ENCODE measurements at places on chromosomes 3 and 15. TPM values are rescaled to one million over a fixed set of nuclear protein-coding genes. Genes with fewer than 3 reads are reported as not detected.

DNA sequence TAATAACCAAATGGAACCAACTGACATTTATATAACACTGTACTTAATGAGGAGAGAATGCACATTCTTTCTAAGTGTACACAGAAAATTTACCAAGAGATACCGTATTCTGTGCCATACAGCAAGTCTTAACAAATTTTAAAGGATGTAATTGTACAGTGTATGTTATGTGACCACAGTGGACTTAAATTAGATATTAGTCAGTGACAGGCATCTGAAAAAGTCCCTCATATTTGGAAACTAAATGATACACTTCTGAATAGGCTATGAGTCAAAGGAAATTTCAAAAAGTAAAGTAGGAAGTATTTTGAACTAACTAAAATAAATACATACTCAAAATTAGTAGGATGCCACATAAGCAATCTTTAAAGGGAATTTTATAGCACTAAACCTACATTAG lies 59.6 kb upstream of the P3H2 start:
- no peak for DNase-seq

DNA sequence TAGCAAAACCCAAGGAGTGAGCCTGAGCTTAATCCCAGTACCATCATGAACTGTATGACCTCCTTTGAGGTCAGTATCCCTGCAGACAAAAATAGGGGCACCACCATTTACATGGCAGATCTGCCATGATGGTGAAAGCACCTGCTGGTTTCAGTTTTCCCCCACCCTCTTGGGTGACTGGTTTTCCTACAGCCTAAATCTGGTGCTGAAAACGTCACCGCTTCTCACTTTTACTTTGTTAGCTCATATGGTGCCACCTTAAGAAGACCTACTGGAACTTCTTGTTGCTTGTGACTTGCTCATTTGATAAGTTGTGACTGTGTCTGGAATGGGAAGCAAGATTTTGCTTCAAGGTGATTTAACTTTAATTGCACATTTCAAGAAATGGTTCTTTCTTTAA lies 5.1 kb downstream of the PPP1R2 start:
- no peak for DNase-seq

GRCh38 chr3:4841225-4841624 lies 138.0 kb upstream of the BHLHE40 start:
- DNase-seq: no peak

GRCh38 chr3:27171113-27171512 lies 198.1 kb downstream of the NEK10 start:
- no peak for DNase-seq

GRCh38 chr15:65569728-65570127 lies 39.5 kb downstream of the HACD3 start:
- no peak for DNase-seq

DNA sequence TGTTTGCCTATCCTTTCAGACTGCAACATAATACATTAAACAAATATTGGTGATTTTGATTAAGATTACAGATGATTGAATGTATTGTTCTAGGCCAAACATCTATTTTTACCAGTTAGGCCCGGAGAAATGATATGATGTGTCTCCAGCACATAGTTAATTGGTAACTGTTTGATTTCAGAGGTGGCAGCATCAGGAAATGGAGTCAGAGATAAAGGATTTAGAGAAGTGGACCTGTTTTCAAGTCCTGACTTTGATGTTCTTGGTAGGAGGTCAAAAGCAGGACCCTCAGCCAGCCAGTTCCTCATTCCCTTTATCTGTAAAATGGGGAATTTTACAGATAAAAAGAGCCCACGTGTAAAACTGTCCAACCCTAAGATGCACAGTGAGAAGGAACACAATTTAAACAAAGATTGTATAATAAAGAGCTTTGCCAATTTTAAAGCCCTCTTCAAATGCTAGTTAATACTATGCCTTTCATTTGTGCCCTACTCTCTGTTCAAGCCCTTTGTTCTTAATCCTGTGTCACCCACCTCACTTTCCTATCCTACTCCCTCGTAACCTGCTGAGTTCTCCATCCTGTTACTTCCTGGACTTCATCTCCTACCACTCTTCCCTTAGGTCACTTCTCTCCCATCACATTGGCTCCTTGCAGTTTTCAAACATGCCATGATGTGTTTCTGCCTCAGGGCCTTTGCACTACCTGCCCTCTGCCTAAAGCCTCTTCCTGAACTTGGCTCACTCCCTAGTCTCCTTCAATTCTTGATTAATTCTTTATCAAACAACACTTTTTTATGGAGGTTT lies 2.5 kb downstream of the TMEM212 start:
- no peak for DNase-seq

DNA sequence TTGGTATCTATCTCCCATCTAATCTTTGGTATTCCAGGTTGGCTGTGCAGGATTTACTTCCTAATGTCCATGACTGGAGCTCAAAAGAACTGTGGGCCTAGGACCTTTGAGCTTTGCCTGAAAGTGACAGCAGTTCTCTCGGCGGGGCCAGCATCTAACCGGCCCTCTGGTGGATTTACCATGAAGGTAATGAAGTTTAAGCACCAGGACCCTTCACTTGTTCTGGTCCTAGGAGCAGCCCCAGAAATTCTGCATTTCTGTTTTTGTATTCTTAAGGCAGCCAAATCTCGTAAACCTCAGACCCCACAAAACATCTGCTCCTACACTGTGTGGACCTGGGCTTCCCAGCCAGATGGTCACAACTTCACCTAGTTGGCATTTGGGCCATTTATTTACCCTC lies 13.0 kb downstream of the CALML4 start:
- no peak for DNase-seq

- no peak for DNase-seq
These were observed 1.6 kb upstream of the SUCNR1 start for GRCh38 chr3:151871639-151872468.

DNA sequence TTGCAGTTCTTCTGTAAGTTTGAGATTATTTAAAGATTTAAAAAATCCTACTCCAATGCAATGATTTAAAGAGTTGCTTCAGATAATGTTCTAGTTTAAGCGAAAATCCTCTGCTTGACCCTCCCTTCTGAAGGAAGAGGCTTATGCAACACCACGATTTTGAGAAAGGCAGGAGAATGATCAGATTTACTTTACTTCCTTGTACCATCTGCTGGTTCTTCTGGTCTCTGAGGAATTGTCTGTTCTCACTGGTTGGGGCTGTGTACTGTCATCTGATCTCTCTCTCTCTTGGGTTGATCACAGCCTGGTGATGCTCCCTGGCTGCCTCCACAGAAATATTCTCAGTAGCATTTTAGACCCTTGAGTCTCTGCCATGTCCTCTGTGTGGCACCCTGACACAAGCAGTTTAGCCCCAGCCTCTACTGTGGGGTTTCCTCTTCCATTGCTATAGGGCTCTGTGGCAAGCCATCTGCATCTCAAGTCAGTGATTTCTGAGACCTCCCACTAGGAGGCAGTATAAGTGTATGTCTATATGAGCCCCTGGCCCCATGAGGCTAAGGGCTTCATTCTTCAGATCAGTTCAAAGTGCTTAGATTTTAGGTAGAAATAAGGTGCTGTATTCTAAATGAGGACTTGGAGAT lies 50.8 kb upstream of the PLAAT1 start:
- no peak for DNase-seq

GRCh38 chr15:43511012-43511885 lies 6.2 kb upstream of the MAP1A start:
- DNase-seq: no peak

GRCh38 chr3:134640872-134641470 lies 9.9 kb downstream of the KY start:
- no peak for DNase-seq

GRCh38 chr15:28075573-28075972 lies 23.5 kb downstream of the OCA2 start:
- no peak for DNase-seq

The PRICKLE2 gene
- total RNA-seq: 0.33 TPM

The STARD5 gene
- 10.5 TPM for total RNA-seq

The CAMKV gene
- not detected for total RNA-seq

The SLC9C1 gene
- 0.24 TPM for total RNA-seq

The TM4SF1 gene
- not detected for total RNA-seq

The CCR8 gene
- total RNA-seq: not detected

The SLC28A1 gene
- total RNA-seq: not detected
